ENCODE measurements at places on chromosomes 1 and 21.

GRCh38 chr1:176315519-176316220 lies 108.6 kb upstream of the COP1 start:
- no peak for DNase-seq

GRCh38 chr21:43370091-43370658 lies 56.8 kb downstream of the SIK1 start:
- DNase-seq, result no peak

- DNase-seq, result no peak
These were observed 52.7 kb upstream of the CXADR start for GRCh38 chr21:17460094-17460493.

- DNase-seq, result no peak
These were observed 77.5 kb downstream of the ZNF648 start for GRCh38 chr1:181984006-181984405.

DNA sequence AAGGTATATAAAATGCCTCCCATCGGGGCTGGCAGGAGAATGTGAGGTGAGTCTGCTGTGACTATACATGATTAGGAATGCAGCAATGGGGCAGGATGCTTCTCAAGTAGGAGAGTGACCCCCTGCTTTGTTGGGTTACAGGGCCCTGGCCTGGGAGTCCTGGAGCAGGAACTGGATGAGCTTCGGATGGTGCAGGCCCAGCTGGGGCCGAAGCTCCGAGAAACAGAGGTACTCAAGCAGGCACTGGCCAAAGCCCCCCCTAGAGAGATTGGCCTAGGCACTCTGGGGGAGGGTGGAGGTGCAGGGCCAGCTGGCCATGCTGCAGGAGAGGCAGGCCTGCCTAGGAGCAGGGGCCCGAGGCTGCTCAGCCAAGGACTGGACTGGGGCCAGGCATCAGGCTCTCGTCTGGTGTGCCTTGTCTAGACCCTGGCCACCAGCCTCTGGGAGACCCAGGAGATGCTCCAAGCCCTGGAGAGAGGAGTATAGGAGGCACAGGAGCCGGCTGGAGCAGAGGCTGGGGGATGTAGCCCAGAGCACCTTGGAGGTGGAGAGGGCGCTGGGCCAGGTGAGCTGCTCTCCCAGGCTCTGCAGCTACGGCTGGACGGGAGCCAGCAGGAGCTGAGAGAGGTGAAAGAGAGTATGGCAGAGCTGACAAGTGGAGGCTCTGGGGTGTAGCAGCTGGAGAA lies 32.8 kb upstream of the PKP1 start:
- DNase-seq, result no peak

- peak; percentile 62 for DNase-seq
These were observed 24.4 kb downstream of the RCAN3 start for GRCh38 chr1:24526940-24527542.

DNA sequence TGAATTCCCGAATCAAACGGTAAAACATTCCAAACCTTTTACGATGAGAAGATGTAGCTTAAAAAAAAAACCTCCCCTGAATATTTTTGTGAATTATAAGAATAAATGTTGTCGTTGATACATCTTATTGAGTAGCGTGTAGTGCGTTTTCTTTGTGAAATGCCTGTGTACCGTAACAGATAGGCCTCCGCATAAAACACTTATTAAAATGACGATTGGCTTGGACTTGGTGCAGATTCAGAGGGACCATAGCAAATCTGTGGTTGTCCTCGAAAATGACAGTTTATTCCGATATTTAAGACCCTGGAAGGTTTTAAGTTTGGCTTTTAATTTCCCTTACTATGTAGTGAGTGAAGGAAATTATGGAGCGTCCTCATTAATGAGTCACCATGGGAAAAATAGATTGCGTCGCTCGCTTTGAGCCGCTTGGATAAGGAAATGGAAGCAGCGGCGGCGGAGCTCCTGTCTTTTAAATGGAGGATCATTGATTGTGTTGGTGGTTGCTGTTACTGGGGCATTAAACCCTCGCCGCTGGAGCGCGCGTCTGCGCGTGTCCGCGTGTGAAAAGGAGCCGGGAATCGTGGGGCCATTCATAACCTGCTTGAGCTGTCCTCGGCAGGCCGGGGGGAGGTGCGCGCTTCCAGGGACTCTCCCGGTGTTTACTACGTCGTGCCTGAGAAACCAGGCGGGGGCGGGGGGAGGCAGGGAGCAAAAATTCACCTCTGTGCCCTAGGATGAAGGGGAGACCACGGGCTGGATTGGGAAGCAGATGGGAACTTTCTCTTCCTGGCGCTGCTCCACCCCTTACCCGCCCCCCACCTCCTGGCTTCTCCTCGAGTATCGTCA lies 1.6 kb downstream of the SPEN start:
- DNase-seq, result peak; percentile 57
